CD4-positive, CD25-positive, alpha-beta regulatory T cell (primary cell): ENCODE measurements at places on chromosomes 16 and 17. TPM values are rescaled to one million over a fixed set of nuclear protein-coding genes. Genes with fewer than 3 reads are reported as not detected.

MT1G gene
- total RNA-seq, result not detected

HEATR9 gene
- not detected for total RNA-seq

CCL15 gene
- total RNA-seq, result not detected

GNG13 gene
- not detected for total RNA-seq

DNA sequence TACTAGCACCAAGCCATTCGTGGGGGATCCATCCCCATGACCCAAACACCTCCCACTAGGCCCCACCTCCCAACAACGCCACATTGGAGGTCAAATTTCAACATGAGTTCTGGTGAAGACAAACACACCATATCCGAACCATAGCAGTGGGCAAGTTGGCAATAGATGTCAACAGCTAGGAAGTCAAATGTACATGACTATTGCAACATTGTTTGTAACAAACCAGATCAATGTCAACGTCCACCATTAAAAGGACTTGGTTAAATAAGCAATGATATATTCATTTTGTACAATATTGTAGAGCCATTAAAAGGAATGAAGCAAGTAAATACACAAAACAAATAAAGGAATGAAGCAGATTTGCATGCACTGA, 26.5 kb upstream of the CIITA start:
- peaks cover 8% of the 10 kb centered on the region for H3K4me1 ChIP-seq
- DNase-seq, result no peak
- no peak overlapping the region for H3K4me3 ChIP-seq

- H3K27me3 ChIP-seq, result peaks cover 12% of the 10 kb centered on the region
- peaks cover 53% of the 10 kb centered on the region for H3K4me1 ChIP-seq
- H3K4me3 ChIP-seq, result peak overlapping the region; percentile 64
- no peak overlapping the region for H3K27ac ChIP-seq
Measured at GRCh38 chr17:48577330-48577945, 712 bp downstream of the HOXB4 start.

DNA sequence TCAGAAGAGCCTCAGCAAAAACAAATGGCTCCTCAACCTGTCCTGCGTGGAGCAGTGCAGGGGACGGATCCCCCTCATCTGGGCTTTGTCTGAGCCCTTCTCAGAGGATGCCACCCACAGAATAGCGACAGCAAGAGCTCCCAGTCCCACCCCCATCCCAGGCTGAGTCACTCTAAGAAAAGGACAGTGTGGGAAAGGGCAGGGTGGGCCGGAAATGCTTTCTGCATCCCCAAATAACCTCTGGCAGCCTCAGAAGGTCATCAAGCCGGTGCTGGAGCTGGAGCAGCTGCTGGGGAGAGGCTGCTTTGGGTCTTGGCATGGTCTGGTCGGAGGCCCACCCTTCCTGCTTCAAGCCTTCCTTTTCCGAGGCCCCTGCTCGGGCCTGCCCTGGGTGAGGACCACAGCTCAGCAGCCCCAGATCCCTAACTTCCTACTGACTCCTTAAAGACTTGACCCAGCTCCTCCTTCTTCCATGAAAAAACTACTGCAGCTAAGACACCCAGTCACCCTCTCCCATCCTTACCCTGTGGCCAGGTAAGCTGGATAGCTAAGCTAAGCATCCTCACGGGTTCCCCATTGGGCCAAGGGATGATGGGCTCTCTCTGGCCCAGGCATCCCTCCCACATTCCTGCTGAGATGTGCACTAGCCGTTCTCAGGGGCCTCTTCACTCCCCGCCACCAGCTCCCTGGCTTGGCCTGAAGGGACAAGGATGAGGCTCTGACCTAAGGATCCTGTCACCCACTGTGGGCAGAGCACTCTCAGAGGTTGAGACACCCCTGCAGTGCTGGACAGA, 8.7 kb downstream of the SLC12A4 start:
- H3K27ac ChIP-seq, result no peak overlapping the region
- H3K27me3 ChIP-seq, result no peaks in the 10 kb centered on the region
- H3K4me3 ChIP-seq, result no peak overlapping the region
- DNase-seq, result no peak

- H3K4me3 ChIP-seq, result no peak overlapping the region
- H3K27ac ChIP-seq, result no peak overlapping the region
- peaks cover 38% of the 10 kb centered on the region for H3K36me3 ChIP-seq
- no peaks in the 10 kb centered on the region for H3K27me3 ChIP-seq
Measured at GRCh38 chr17:81254955-81255717, 16.0 kb downstream of the NDUFAF8 start.

DNA sequence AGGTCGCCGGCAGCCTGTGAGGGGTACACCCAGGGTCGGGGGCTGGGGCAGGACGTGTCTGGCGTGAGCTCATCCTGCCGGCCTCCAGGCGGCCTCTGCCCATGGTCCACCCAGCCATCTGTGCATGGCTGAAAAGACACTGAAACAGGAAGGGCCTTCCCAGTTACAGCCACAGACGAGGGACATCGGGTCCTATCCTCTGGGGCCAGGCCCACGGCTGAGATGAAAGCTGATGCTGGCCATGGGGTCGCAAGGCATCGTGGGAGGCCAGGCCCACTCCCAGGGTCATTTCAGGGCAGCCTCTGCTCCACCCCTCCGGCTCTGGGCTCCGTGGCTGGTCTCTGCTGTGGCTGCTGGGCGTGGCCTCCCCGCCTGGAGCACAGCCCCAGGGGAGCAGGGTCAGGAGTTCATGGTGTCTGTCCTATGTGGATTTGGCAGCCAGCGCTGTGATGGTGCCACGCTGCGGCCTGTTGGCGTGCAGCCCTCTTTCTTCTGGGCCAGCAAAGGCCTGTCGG, 16.6 kb upstream of the ATP6V0C start:
- peaks cover 3% of the 10 kb centered on the region for H3K36me3 ChIP-seq
- no peaks in the 10 kb centered on the region for H3K27me3 ChIP-seq
- no peak overlapping the region for H3K4me3 ChIP-seq

- peaks cover 50% of the 10 kb centered on the region for H3K4me1 ChIP-seq
- H3K36me3 ChIP-seq, result peaks cover 9% of the 10 kb centered on the region
- H3K4me3 ChIP-seq, result no peak overlapping the region
- H3K27ac ChIP-seq, result peak overlapping the region; percentile 97
- H3K27me3 ChIP-seq, result no peaks in the 10 kb centered on the region
Measured at GRCh38 chr17:21289902-21290571, 5.5 kb downstream of the MAP2K3 start.

DNA sequence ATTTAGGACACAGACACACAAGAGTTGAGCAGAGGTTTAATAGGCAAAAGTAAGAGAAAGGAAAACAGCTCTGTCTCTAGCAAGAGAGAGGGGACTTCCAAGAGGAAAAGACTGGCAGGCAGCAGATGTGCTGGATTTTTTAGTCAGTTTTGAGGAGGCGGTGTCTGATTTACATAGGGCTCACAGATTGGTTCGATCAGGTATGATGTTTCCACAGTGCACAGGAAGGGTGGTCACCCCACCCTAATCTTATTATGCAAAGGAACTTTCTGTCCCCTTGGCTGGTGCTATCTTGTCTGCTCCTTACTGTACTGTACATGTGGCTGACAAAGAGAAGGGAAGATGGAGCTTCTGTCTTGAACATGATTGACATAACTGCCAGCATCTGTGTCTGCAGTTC, 25.3 kb downstream of the BFAR start:
- no peaks in the 10 kb centered on the region for H3K27me3 ChIP-seq
- no peak overlapping the region for H3K27ac ChIP-seq
- H3K4me1 ChIP-seq, result peaks cover 4% of the 10 kb centered on the region
- peaks cover 54% of the 10 kb centered on the region for H3K36me3 ChIP-seq
- H3K4me3 ChIP-seq, result no peak overlapping the region

DNA sequence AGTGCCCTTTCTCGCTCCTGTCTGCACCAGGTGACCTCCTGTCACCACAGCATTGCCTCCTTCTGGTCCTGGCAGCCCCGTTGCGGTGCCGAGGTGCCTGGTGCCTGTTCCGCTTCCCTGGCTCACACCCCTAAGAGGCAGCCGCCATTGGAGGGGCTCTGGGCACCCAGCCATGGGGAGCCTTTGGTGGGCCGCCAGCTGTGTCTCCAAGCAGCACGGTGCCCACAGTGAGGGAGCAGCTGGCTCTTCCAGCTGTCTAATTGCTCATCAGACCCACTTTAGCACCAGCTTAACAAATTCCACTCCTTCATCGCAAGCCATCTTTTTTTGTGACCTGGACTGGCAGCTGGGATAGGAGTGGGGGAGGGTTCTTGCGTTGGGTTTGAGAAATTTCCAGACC, 276.1 kb downstream of the SNX29 start:
- no peaks in the 10 kb centered on the region for H3K4me1 ChIP-seq
- H3K27ac ChIP-seq, result no peak overlapping the region
- DNase-seq, result no peak
- H3K36me3 ChIP-seq, result no peaks in the 10 kb centered on the region
- H3K27me3 ChIP-seq, result no peaks in the 10 kb centered on the region

DNA sequence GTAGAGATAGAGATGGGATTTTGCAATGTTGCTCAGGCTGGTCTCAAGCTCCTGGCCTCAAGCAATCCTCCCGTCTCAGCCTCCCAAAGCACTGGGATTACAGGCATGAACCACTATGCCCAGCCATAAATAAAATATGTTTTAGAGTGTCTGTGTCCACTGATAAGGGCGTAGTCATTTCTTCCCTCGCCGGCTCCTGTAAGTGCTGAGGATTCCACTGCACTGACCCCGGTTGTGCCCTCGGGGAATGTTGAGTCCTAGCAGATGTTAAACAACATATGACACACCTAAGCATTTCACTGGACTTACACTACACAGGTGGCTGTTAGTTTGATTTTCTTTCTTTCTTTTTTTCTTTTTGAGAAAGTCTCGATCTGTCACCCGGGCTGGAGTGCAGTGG, 5.6 kb upstream of the SHMT1 start:
- no peak overlapping the region for H3K27ac ChIP-seq
- H3K4me1 ChIP-seq, result peaks cover 5% of the 10 kb centered on the region
- H3K4me3 ChIP-seq, result no peak overlapping the region
- H3K36me3 ChIP-seq, result no peaks in the 10 kb centered on the region
- DNase-seq, result no peak

- H3K4me1 ChIP-seq, result no peaks in the 10 kb centered on the region
- H3K4me3 ChIP-seq, result no peak overlapping the region
- no peaks in the 10 kb centered on the region for H3K36me3 ChIP-seq
- no peaks in the 10 kb centered on the region for H3K27me3 ChIP-seq
- peak; percentile 8 for DNase-seq
Measured at GRCh38 chr16:85491058-85491771, 121.9 kb upstream of the GSE1 start.

GRCh38 chr16:78133919-78134318, 34.5 kb downstream of the WWOX start:
- no peak for DNase-seq
- H3K27ac ChIP-seq, result no peak overlapping the region
- no peaks in the 10 kb centered on the region for H3K27me3 ChIP-seq
- no peak overlapping the region for H3K4me3 ChIP-seq

DNA sequence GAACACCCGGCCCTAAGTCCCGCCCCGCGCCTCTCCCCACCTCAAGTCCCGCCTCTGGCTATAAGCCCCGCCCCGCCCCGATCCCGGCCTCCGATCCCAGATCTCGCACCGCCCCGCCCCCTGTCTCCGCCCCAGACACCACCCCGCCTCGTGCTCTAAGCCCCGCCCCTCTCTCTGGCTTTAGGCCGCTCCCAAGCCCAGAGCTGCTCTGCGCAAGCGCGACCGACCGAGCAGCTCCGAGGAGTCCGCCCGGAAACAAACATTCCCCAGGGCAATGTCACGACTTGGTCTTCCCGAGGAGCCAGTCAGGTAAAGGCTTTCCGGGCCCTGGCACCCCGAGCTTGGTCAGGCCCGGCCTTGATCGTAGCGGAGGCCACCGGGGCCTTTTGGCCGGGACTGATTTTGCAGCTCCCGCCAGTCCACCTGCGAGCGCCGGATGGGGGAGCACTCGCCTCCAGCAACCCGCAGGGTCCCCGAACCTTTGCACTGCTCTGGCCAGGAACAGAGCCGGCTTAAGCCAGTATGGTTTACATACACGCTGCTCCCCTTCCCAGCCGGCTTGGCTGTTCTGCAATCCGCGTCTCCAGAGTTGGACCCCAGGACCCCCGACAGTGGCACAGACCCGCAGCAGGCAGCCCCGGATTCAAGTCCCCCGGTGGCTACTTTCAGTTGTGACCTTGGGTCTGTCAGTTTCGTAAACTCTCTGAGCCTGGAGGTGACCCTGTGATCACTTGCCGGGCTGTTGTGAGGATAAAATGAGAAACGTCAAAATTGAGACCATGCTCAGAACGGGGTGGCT, at the start of gene NUDT7:
NUDT7 (plus strand) TSS at position 206 of the 799 bp plus-strand sequence; CDS start at position 275, 69 bp downstream.
- peaks cover 13% of the 10 kb centered on the region for H3K4me1 ChIP-seq
- no peaks in the 10 kb centered on the region for H3K27me3 ChIP-seq
- peak within 1 kb of the TSS; percentile 55 for H3K27ac ChIP-seq
- no peaks in the 10 kb centered on the region for H3K36me3 ChIP-seq
- peak; percentile 89 for DNase-seq

DNA sequence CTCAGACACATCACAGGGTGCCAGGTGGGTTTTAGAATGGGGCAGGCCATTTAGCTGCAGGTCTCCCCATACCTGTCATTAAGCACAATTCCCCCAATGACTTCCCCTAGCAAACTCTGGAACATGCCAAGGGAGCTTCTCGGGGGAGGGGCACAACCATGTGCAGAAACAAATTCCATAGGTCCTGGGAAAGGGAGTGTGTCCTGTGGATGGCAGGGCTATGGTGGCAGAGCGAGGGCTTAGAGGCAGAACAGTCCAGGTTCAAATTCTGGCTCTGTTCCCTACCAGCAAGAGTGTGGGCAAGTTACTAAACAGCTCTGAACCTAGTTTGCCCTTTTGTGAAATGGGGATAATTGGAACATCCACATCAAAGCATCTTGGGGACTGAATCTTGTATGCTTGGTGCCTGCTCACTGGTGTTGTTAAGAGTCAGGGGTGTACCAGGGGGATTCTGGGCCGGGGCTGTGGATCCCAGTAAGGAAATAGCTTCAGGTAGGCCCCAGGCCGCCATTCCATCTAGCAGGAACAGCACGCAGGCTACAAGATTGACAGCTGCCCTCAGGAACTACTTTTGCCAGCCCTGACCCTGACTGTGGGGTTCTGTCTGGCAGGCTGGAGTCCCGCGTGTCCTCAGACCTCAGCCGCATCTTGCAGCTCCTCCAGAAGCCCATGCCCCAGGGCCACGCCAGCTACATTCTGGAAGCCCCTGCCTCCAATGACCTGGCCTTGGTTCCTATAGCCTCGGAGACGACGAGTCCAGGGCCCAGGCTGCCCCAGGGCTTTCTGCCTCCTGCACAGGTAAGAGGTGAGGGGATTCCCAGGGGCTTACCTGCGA, 5.6 kb upstream of the DCAF7 start:
- no peak overlapping the region for H3K4me3 ChIP-seq
- no peak overlapping the region for H3K27ac ChIP-seq
- no peaks in the 10 kb centered on the region for H3K36me3 ChIP-seq
- H3K4me1 ChIP-seq, result peaks cover 9% of the 10 kb centered on the region
- H3K27me3 ChIP-seq, result no peaks in the 10 kb centered on the region

DNA sequence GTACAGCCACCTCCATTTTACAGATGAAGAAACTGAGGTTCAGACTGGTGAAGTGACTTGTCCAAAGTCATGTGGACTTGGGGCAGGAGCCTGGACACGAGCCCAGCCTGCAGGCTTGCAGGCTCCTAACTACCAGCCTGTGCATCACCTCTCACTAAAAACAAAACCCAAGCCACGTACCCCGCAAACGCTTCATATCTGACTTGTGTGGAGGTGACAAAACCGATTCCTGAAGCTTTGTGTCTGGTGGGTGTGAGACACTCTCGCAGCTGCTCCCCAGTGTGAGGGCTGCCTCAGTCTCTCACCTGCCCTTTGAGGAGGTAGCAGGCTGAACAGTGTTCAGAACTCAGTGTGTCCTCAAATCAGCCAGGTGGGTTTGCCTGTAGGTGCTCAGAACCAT, 8.4 kb downstream of the HNF1B start:
- peaks cover 47% of the 10 kb centered on the region for H3K27me3 ChIP-seq
- no peak overlapping the region for H3K4me3 ChIP-seq
- H3K27ac ChIP-seq, result no peak overlapping the region
- DNase-seq, result no peak
- peaks cover under 1% of the 10 kb centered on the region for H3K4me1 ChIP-seq
- H3K36me3 ChIP-seq, result no peaks in the 10 kb centered on the region
